ENCODE measurements at places on chromosomes 6 and 20.

- DNase-seq: no peak
Observed at GRCh38 chr6:72386324-72386723, 235.5 kb upstream of the KCNQ5 start.

DNA sequence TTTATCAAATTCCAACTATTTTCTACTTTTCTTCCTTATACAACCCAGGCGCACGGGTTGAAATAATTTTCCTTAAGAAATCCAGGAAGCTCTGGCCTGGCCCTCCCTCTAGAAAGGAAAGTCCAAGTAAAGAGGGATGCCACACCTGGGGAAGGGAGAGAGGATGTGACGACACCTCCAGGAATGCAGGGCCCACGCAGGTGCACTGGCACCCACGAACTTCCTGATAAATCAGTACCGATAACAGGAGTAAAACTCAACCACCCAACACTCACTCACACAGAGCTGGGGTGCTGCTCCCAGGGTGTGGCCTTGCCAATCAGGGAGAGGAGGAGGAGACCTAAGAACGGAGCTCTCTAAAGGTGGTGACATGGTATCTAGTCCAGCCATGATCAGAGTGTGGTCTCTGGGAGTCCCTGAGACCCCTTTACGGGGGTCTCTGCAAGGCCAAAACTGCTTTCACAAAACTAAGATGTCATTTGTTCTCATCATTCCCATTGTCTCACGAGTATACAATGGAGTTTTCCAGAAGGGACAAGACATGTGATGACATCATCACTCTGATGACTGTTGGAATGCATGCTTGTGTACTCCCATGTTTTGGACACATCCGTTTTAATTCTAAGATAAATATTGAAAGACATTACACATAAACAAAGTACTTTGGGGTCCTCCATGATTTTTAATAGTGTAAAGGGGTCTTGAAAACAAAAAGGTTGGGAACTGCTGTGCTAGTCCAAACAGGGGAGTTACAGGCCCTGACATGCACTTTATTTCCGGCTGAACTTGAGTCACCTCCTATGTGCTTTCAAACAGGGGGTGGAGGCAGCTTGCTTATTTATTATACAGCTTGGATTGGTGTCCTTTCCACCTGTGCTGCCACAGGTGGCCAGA lies 2.2 kb upstream of the PARD6B start:
- DNase-seq: no peak

DNA sequence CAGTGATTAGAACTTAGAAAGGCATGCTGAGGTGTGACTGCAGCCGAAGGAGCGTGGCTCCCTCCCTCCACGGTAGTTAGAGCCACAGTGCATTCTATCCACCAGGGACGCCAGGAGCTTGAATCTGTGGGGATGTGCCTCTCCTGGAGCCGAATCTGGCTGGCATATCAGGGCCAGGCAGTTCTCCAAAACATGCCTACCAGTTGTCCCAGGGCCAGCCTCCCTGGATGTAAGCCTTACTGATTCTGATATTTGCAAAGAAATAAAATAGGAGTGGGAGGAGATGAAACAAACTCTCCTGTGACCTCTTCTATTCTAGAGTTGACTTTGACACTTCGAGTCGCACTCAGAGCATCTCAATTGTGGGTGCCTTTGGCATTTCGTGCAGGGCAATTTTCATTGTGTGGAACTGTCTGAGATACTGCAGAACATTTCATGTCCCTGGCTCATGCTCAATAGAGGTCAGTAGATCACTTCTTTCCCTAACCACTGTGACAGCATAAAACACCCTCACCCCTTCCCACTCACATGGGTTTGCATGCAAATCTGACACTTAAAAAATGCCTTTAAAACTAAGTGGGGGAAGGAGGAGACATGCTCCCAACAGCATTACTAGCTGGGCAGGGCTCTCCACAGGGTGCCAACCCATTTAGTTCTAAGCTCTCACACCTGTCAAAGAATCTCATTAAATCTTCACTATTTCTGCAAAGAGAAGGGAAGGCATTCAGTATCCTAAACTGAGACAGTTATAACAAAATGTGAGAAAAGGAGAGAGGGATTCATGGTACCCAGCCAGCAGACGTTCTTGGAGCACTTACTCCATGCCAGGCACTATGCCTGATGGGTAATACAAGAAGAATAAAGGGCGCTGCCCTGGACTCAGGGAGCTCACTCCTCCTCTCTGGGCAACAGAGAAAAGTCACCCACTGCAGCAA lies 378.9 kb downstream of the PREX1 start:
- no peak for DNase-seq

GRCh38 chr20:62061851-62062423 lies 3.7 kb downstream of the TAF4 start:
- DNase-seq: no peak

DNA sequence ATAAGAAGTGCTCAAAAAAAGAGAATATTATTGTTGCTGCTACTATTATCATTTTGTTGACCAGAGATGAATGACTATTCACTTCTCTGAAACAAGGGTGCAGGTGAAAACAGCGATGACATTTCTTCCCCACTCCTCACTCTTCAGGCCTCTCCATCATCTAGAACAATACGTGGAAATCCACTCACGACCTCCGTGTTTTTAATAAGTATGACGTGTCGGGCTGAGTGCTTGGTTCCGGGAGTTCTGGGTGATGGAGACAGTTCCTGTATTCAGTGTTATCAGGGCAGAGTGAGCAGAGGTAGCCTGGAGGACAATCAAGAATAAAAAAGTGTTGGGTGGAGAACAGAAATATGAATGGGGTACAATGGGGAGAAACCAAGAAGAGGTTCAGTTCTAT lies 130.0 kb upstream of the ZNF217 start:
- no peak for DNase-seq

DNA sequence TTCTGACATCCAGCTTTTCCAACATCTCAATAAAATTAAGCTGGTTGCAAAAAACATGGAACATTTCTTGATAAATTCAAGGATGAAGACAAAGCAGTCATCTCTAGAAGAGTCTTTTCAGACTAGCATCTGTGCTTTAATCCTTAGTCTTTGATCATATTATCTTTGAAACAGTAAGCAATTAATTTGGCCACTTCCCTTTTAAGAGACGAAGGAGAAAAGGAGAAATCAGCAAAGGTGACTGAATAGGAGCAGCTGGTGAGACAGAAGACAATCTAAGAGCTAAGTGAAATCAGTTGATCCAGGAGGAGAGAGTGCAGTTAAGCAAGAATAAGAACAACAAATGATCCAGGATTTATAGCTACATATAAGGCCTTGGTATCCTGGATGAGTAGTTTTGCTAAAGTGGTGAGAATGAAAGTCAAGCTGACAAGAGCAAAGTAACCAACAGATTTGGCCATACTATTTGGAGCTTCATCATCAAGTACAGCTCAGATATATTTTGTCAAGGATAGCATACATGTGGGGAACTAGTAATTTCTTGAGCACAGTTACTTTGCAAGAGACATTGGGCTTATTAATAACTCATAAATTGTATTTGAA lies 215.5 kb downstream of the ADGB start:
- DNase-seq: no peak

DNA sequence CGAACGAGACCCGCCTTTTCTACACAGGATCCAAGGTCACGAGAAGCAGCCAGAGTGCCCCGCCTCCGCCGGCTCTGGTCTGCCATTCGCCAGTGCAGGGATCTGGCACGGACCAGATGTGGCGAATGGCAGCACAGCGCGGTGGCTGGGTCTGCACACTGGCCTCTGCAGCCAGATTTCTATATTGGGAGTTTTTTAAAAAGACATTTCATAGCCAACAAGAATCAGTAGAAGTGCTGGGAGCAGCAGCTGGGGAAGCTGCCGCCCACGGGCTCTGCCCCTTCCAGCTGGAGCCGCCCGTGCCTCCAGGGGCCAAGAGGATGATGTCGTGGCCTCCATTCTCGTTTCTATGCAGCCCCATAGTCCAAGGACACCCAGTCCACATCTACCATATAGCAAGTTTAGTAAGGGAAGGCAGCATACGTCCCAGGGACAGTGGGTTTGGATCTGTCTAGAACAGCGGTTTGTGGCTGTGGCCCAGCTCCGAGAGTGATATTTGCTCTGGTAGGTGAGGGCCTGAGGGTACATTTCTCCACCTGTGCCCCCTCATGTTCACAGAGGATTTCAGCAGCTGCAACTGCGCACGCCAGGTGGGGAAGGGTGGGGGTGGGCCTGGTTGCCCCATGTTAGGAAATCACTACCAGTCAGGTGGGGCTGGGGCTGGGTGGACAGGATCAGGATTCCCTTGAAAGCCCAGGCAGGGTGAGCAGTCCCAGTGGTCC lies 333.7 kb downstream of the ZFAND3 start:
- no peak for DNase-seq

Measured in trophoblast cell (in vitro differentiated cells and primary cell).